Stimulated activated CD4-positive, alpha-beta T cell treated with anti-CD3 and anti-CD28 coated beads, Interleukin-12 subunit alpha, Interleukin-12 subunit beta, amount 100 ng/mL, for 48 hours (primary cell): ENCODE measurements at places on chromosomes 2 and 18.

DNA sequence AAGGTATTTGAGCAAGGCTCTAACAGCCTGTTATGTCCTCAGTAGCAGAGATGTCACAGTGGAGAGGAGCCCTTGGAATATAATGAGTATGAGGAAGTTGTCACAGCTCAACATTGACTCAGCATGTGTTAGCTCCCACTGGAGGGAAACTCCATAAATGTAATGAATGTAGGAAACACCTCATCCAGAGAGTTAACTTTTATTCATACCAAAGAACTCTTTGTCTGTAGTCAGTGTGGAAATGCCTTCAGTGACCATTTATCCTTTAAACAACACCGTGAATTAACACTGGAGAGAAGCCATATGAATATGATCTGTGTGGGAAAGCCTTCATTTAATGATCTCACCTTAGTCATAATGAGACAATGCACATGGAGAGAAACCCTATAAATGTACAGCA, 59.7 kb downstream of the CYP1B1 start:
- DNase-seq: no peak

DNA sequence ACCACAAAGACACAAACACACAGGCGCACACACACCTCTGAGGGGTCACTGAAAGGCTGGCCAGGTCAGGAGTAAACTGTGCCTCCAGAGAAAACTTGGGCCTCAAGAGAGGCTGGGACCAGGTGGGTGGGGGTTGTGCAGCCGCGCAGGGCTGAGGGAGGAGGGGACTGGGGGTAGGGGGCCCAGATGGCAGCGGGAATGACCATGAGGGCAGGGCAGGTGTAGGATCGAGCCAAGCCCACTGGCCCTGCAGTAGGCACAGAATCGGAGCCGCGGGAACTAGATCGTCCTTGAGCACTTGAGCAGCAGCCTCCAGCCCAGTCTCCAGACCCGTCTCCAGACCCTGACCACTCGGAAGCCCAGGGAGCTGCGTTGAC, 36.8 kb downstream of the ANKMY1 start:
- DNase-seq: no peak

DNA sequence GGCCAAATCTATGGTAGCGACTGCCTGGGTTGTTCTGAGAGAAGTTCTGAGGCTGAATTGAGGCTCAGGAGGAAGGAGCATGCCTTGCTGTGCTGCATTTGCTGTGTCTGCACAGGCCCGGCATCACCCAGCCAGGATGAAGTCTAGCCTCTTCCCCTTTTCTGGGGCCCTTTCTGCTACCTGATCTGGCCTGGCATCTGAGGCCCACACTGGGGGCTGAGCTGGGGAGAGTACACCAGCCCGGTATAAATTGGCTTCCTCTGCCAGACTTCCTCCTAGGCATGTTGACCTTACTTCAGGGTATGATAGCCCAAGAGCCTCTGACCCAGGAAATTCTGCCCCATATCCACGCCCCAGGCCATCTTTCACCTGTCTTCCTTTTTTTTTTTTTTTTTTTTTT, 30.0 kb downstream of the MRPL35 start:
- DNase-seq: no peak

GRCh38 chr2:207528980-207529329, 807 bp upstream of the CREB1 start:
- DNase-seq: no peak

GRCh38 chr2:233838726-233839446, 15.4 kb downstream of the HJURP start:
- no peak for DNase-seq

GRCh38 chr2:144078802-144079724, 440.9 kb downstream of the ZEB2 start:
- no peak for DNase-seq

DNA sequence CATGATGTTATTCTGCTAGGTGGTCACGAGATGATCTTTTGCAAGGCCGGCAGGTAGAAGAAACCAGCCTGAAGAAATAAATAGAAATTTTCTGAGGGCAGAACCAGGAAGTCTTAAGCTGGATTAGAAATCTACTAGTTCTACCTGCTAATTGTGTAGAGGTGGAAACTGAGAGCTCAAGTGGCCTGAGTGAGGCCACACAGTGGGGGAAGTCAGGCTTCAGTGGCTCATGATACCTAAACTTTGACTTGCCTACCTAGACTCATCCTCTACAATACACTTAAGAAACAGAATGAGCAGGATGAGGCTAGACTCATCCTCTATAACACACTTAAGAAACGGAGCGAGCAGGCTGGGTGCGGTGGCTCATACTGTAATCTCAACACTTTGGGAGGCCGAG, 134.9 kb upstream of the NDUFV2 start:
- no peak for DNase-seq

- DNase-seq: no peak
These were observed 11.1 kb downstream of the TTL start for GRCh38 chr2:112493048-112493447.

DNA sequence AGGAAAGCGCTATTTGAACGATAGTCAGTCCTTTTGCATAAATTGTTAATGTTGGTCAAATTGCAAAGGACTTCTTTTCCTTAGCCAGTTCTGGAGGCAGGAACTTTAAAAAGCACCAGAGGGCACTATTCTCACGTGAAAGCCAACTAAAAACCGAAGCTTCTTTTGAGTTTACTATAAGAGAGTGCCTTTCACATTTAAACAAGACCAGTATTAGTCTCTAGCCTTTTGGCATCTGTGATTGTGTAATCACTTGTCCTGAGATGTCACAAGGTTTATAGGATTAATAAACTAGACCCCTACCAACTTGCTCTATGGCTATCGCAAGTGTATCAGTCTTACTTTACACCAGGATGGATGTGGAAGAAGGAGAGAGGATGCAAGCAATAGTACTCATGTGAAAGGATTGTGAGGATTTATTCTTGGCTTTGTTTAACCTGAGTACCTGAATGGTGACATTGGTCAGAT, 14.4 kb upstream of the STAT4 start:
- DNase-seq: no peak

- no peak for DNase-seq
These were observed 74.5 kb upstream of the NOSTRIN start for GRCh38 chr2:168727904-168728470.

DNA sequence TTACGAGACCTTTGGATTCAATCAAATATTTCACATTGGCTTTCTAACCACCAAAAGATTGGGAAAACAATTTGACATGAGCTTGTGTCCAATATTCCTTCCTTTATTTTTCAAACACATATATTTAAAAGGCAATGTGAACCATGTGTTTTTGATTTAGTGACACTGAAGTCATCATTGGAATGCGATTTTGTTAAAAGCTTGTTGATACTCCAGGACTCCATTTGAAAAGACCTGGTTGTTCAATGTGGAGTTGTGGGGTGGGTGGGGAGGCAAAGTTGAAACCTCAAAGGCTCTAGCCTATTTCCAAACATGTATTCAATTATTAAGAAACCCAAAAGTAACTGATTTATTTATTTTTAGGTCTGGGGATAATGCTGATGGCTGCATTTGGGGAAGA, 114.1 kb upstream of the TRIB2 start:
- no peak for DNase-seq
